ENCODE measurements at places on chromosomes 2 and 18.

GRCh38 chr2:26936855-26937254 lies 33.6 kb upstream of the MAPRE3 start:
- no peak for DNase-seq

GRCh38 chr2:175599966-175600831 lies 401.9 kb downstream of the LNPK start:
- no peak for DNase-seq

DNA sequence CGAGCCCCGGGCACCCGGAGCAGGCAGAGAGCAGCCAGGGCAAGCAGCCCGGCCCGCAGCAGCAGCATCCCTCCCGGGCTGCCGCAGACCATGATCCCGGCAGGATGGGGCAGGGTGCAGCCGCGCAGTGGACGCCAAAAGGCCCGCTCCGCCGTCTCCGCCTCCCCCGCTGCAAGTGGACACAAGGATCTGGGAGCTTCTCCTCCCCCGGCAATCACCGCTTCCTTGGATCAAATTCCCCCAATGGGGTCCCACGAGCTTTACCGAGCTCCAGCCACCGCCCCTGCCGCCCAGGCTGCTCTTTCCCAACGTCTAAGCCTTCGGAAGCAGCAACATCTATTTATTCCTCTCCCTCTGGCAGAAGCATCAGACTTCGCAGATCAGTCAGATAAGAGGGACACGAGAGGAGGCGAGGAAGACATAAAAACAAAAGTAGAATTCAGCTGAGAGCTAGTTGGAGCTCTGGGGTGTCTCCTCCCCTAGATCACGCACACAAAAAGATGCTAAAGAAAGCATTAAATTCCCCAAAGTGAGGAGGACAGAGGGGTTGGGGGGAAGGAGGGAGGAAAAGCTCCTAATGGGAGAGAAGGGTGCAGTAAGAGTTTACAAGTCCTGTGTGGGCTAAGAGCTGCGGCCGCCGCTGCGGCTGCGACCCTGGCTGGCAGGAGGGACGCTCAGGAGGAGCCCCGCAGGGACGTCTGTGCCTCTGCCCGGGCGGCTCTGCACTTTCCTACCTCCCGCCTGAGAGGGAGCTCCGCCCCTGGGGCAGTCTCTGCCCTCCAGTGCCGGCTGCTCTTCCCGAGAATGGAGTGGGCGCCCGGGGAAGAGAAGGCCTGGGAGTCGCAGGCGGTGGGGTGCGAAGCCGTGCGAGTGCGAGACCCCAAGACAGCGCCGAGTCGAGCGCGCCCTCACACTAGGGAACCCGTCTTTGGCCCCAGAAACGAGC lies at the start of gene FRZB:
TSS of gene FRZB (minus strand) at position 177 of the 946 bp plus-strand sequence. CDS start at position 92, 85 bp downstream.
- peak; percentile 88 for DNase-seq

DNA sequence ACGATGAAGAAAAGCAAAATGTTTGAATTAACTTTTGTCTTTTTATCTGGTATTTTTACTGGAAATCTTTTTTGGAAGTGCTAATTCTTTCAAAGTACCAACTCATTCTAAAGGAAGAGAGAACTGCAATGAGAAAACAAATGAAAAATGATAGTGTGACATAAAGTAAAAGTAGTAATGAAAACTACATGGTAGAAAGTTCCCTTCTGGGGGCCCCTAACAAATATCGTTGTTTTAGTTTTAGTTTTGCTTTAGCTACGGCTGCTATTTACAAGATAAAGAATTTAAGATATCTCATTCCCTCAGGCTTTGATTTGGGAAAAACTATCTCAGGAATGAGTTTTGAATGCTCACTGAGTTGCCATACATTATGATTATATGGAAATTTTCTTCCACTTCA lies 161.4 kb downstream of the XIRP2 start:
- DNase-seq, result no peak

GRCh38 chr18:66553824-66554223 lies 50.1 kb downstream of the CDH19 start:
- no peak for DNase-seq

DNA sequence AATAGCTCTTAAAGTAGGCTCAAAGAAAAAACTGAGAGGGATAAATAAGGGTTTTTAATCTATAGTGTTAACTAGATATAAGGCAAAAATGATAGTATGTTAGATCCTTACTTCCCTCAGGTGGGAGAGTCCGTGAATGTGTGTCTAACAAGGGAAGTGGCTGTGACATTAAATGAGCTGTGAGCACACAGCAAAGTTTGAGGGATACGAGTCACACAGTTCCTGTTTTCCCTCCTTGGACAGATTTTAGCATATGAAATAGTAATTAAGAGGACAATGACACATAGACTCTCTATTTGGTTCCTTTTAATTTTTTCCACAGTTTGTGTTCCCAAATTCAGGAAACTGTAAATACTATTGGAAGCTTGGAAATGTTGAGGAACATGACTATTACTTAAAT lies 148.4 kb upstream of the CAVIN2 start:
- DNase-seq, result no peak

DNA sequence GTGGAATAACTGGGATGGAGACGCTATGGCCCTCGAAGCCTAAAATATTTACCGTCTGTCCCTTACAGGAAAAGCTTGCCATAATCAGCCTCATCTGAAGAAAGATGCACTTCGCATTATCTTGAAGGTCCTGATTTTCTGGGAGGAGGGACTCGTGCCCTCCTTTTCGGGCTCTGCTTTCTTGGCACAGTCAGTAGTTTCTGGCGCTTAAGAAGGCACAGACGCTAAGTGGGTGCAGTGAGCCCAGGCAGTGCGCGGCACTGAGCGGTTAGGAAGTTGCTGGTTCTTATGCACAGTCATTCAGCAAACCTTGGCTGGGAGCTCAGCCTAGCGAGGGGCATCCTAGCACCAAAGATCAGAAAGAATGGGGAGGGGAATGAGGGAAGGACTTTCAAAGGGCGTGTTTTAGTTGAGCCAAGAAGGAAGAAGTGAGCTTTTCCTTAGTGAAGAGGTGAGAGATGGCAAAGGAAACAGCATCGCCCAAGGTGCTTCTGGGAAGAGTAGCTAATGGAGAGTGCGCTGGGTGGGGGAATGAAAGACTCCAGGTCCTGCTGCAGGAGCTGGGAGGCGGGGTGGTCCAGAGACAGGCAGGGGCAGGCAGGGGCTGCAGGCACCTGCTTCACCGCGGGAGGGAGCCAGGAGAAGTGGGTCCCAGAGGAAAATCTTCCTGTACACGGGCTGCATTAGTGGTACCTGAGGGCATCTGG lies 64.1 kb downstream of the ZCCHC2 start:
- DNase-seq, result no peak

- no peak for DNase-seq
Observed at GRCh38 chr2:113799375-113799774, 42.9 kb upstream of the SLC35F5 start.

- no peak for DNase-seq
Observed at GRCh38 chr2:162018530-162018929, 55.5 kb downstream of the DPP4 start.

DNA sequence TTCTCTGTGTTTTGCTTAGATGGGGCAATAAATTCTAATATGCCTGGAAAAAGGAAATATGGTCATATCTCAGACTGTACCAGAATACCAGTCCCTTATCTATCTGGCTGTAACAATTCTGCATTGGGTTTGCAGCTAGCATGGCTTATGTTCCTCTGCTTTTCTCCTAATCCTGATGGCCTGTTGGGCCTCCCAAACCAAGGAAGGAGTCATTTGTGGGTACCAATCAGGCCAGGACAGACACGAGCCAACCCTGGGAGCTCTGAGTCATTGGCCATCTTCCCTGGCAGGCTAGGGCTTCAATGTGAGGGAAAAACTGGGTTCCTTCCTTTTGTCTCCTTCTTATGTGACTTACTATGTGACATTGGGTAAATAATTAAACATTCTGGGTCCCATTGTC lies 12.0 kb downstream of the SMARCAL1 start:
- no peak for DNase-seq

DNA sequence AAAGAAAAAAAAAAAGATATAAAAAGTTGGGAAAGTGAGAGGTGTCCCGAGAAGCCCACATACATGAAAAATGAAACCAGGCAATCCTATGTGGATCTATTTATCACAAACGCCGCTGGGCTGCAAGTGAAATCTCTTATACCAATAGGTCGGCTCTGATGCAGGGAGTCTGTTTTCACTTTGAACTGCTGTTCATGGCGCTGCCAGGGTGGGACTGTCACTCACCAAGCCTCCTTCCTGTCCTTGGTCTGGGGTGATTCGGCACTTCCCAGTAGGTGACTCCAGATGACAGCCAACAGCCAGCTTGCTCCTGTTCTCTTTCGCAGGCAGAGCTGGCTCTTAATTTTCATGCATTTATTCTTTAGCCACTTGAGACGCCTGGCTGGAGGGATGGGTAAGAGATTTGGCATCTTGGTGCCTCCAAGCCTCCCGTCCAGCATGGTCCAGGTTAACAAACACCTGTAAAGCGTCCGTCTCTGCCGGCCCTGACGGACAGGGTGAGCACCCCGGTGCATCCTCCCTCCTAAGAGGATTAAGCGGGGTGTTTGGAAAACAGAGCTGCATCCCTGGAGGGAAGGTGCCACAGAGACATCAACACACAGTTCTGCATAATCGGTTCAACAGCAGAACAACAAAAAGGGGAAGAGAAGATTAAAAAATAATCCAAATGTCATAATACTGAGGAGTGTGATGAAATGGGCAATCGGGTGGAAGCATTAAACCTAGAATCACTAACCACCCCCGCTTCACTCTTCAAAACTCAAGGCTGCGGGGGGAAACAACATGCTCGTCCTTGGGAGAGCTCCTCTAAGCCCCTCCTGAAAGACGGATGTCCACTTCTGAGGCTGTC lies 58.7 kb downstream of the STEAP3 start:
- DNase-seq, result no peak

GRCh38 chr2:199850218-199850717 lies 724 bp downstream of the FTCDNL1 start:
- no peak for DNase-seq

- no peak for DNase-seq
Observed at GRCh38 chr2:202140522-202141252, 67.6 kb downstream of the KIAA2012 start.

GRCh38 chr2:196248467-196249094 lies 77.2 kb upstream of the STK17B start:
- DNase-seq, result no peak

GRCh38 chr2:70725505-70725904 lies 42.5 kb downstream of the ADD2 start:
- no peak for DNase-seq

DNA sequence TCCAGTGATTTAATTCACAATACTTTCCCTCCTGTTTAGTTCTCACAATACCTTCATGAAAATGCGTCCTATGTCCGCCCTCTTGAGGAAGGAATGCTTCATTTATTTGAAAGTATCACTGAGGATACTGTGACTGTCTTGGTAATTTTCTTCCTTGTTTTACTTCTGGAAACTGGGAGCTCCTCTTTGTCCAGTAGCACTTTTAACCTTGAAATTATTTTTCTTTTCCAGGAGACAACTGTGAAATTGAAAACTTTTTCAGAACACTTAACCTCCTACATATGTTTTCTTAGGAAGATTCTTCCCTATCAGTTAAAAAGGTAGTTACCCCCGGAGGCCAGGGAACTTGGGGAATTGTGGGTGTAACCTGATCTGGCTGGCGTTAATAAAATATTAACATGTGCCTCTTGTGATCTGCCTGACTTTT lies 58.9 kb upstream of the STON1 start:
- peak; percentile 73 for DNase-seq

DNA sequence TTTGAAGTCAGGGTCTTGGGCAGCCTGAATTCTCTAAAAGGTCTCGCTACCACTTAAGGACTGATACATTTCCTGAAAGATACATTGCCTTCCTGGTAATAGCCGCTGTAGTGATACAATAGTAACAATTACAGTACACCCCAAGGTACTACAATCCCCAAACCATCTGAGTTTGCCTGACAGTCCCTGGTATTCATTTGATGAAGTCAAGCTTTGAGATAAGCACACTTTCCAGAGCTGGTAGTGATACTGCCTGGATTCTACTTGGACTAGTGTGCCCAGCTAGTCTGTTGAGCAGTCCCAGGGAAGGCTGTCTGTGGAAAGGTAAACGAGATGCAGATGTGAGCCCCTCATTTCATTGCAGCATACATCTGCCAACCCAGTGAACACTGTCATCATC lies 24.4 kb upstream of the ITGB6 start:
- no peak for DNase-seq

GRCh38 chr18:42268186-42268725 lies 313.2 kb downstream of the PIK3C3 start:
- no peak for DNase-seq

GRCh38 chr2:218291318-218292047 lies 820 bp downstream of the TMBIM1 start:
- DNase-seq, result peak; percentile 41

DNA sequence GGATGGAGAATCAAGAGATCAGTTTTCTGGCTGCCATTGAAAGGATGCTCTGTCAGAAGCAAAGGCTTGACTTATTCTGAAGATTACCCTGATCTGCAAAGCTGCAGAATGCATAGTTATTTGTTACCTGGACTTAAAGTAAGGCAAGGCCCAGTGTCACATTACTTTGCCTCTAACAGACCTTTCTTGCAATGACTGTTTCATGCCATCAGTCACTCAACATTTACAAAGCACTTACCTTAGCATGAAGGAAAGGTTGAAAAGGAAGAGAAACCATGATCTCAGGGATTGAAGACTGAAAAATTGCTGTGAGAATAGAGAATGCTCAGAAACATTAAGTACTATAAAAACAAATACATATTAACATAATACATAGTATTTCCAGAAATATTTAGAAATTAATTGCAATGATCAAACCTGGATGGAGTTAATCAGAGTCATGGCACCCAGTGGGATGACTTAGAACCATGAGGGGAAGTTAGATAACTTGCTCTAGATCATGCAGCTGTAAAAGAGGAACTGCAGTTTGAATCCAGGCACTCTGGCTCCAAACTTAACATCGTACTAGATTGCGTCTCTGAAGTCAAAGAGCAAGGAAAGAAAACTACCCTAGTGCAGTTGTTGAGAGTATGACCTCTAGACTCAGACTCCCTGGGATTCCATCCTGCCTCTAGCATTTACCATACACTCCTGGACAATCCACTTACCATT lies 26.5 kb upstream of the FAM117B start:
- no peak for DNase-seq

- DNase-seq, result peak; percentile 86
Observed at GRCh38 chr18:5295231-5295920, at the start of gene ZBTB14. TSS of gene ZBTB14 (minus strand) at chr18:5295726. CDS start at chr18:5293246, 2,480 bp downstream.

GRCh38 chr2:22798386-22798785 lies 586.6 kb upstream of the KLHL29 start:
- DNase-seq, result no peak

DNA sequence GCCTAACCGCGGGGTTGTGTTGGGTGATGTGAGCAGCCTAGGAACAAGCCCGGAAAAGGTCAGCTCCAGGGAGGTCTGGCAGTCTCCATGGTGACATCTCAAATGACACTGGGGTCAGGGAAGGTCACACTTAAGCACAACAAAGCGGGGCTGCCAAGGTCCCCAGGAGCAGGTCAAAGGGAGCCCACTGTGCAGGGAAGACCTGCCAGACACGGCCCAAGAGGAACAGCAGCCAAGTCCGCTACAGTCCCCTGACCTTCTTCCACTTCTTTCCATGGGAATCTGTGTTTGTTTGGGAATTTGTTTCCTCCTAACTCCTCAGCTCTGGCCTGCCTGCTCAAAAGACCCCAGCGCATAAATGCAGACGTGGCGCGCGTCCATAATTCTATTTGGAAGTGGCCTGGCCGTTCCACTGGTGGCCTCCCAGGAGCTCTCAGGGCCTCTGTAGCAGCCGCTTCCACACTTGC lies 232.1 kb upstream of the COPS8 start:
- DNase-seq, result no peak

Measured in cardiac muscle cell (in vitro differentiated cells and primary cell).